ENCODE measurements at places on chromosomes 1 and 21.

DNA sequence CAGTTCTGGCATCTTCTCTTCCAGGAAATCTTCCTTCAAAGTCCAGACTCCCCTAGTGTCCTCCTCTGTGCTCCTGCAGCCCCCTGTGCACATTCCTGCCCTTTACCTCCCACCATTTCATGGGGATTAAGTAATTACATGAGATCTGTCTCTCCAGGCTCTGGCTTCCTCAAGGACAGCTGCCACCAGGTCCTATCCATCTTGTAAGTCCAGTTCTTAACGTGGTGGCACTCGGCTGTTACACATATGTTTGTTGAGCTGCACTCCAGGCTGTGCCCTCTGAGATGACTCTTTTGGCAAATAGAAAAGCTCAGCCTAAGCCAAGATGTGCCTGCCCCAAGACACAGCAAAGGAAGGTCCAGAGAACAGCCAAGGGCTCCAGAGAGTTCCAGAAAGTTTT, 57.4 kb upstream of the CAMK1G start:
- no peak for DNase-seq

GRCh38 chr1:200429221-200429751, 19.4 kb upstream of the ZNF281 start:
- no peak for DNase-seq

DNA sequence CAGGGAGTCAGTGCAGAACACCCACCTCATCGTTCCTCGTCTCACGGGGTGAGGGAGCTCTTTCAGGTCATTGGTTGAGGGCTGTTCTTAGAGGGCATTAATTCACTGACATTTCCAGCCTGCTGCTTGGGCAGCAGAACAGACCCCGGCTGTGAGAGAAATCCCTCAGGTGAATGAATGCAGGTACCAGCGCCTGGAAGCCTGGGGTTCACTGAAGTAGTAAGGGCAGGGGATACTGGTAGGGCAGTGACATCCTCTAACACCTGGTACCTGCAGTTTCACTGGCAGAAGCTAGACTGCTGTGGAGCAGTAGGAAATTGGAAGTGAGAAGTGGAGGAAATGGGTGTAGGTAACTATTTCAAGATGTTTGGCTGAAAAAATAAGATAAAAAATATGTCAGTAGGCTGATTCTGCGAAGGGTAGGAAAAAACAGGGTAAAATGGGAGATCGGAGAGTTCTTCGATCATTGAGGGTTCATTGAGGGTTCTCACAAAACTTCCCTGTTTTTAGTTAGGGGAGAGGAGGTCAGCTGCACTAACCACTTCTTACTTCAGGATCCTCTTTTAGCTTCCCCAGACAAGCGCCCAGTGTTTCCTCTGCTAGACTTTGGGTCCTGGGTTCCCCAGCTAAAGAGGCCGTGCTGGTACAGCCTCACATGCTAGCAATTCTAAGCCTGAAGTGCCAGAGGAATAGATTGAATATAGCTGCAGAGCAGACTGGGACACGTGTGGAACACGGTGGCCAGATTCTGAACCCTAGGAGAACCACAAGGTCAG, 55.2 kb downstream of the RNF220 start:
- no peak for DNase-seq

DNA sequence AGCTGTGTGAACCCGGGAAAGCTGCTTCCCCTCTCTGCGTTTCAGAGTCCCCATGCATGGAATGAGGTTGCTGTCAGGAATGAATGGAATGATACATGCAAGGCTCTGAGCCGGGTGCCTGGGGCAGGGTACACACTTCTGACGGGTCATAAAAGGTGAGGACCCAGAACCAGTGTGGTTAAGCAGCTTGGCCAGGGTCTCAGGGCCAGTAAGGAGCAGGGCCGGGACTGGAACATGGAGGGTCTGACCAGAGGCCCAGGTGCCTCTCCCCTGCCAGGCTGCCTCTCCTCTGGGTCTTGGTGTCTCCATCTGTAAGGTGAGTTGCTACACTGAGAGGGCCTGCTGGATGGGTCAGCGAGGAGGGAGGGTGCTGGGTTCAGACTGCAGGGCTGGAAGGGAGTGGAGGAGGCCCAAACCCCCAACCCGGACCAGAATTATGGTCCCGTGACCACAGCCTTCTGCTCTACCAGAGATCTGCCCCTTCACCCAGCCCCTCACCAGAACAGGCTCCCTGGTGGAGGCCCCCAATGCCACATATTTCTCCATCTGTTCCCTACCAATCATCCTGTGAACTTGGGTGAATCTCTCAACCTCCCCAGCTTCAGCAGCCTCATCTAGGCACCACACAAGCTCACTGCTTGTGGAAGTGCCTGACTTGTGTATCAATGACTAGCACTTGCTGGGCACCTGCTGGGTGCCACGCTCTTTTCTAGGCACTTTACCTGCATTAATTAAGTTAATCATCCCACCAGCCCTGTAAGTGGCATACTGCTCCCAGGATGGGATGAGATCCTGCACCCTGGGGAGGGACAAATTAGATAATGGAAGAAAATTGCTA, 16.2 kb upstream of the LRP8 start:
- no peak for DNase-seq

DNA sequence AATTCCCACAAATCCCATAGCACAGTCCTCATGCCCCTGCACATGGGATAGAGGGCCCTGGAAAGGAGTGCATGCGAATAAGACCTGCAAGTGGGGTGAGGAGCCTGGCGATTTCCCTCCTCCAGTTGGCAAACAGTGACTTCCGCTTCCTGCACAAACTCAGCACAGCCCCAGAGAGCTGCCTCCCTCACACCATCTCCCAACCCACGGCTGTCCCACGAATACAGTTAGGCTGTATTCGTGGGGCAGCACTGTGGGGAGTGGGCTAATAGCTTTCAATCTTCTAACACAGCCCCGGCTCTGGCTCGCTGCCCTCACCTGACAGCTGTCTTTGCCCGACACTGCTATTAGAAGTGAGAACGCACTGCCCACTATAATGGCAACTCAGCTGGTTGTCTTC, 28.2 kb upstream of the CNTN2 start:
- DNase-seq: no peak

- DNase-seq: no peak
Observed at GRCh38 chr1:234437423-234438171, 41.4 kb downstream of the TARBP1 start.

GRCh38 chr1:39405358-39405757, 86.1 kb upstream of the BMP8A start:
- DNase-seq: no peak

DNA sequence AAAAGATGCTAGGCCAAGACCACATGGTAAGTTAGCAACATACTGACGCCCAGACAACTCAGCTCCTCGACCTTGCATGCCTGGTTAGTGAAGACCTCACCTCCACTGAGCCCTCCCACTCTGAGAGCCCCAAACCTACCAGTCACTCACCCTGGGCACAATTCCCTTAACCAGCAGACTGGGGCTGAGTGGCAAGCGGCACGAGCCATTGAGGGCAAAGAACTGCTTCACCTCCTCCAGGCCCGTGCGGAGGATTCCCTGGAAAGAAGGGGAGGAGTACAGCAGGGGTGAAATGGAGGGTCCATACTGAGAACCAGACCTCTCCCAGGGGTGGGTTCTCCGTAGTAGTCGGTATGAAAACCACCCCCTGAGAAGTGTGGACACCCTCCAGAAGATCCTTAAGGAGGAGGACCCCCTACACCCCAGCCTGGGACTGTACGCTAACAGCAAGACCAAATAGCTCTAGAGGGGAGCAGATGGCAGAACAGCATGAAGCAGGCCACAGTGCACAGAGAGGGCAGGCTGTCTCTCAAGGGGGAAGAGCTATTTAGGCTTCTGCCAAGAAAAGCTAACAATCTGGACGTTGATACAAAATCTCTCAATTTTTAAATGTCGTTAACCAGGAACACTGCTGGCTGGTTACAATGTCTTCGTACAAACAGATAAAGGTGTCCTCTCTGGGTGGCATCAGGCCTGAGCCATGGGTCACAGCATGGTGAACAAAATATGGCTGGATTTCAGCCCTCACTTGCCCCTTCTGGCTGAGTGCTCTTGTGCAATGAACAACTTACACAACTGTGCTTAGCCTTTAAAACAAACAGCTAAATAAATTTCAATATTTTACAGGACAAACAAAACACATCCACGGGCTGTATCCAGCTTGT, 31.0 kb upstream of the PPP1R15B start:
- DNase-seq: no peak

DNA sequence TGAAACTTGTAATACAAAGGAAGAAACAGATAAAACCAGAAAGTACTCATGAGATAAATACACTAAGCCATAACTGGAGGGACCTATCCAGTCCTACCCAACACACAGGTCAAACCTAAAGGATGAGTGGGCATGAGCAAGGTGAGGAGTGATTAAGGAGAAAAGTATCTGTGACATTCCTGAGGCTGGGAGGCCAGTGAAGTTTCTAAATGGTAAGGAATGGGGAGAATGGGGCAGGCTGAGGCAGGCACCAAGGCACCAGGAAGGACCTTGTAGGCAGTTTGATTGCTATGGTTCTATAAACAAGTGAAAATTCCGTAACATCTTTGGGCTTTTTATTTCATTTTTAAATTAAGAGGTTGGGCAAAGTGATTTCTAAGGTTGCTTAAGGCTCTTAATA, 10.4 kb downstream of the DDX59 start:
- no peak for DNase-seq

DNA sequence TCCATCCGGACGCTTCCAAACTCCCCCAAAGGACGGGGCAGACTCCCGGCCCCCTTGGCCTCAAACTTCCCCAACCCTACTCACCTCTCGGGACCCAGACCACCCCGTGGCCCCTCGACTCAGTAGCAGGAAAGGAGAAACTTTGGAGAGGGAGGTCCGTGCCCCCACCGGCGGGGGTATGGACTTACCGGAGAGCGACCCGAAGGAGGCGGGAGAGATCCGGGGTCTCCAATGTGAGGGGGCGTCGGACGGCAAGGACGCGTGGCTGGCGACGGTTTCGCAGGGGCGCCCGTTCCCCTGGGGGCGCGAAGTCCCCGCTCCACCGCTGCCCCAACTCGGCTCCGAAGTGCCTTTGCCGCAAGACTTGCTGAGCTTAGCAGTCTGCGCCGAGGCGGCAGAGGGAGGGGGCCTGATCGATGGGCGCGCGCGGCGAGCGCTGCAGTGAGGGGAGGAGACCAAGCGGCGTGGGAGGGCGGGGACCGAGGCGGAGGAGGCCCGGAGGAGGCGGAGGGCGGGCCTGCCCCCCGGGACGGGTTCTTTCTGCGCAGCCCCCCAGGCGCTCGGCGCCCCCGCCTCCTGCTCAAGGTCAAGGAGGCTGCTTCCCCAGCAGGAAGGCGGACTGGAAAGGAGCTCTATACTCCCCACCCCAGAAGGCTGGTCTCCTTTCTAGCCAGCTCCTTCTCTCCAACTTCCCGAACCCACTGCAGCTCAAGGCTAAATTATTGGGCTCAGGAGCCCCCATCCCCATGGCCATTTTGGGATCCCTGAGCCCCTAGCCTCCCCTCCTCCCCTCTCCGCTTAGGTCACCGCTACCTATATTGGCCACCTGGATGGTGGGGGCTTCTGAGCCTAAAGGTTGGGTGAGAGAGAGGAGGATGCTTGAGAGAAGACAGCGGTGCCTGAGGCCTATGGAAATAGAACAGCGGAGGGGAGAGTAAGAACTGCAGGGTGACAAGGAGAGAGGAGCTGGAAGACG, at the start of gene SYT2:
Gene SYT2 (minus strand): TSS at position 385 of the 976 bp plus-strand sequence. CDS start 104,682 bp downstream, outside the sequence.
- no peak for DNase-seq

DNA sequence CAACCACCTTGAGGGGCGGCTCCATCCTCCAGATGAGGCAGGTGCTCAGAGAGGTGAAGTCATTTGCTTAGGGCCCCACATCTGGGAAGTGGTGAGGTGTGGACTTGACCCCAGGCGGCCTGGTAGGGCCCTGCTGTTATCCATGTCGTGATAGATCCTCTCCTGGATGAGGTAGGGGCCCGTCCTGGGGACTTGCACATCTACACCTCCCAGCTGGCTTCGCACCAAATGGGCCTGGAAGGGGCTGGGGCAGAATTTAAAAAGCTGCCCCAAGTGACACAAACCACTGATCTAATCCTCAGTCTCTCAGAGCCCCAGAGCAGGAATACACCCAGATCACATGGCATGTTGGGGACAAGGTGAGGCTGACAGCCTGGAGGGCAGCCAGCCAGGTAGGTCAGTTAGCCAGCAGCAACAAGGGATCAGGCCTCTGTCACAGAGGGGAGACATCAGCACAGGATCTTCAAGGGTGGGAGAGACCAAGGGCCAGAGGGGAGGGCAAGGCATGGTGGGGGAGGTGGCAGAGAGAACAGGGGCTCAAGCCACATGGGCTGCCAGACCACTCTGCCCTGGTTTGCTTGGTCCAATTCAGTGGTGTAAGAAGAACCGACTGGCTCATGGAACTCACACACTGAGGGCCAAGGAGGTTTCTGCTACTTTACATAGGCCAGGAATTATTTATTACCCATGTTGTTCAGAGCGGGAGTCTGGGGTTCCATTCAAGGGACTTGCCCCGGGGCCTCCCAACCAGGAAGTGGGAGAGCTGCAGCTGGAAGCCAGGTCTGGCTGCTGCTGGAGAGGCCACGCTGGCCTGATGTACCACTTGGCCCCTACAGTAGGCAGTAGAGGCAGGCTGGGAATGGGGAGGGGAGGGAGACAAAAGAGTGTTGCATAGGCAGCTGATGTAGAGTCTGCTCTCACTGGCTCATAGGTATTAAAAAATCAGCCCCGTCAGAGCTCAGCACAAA, 12.1 kb downstream of the LRP8 start:
- no peak for DNase-seq

- no peak for DNase-seq
Observed at GRCh38 chr1:205210756-205211168, 740 bp downstream of the DSTYK start.

DNA sequence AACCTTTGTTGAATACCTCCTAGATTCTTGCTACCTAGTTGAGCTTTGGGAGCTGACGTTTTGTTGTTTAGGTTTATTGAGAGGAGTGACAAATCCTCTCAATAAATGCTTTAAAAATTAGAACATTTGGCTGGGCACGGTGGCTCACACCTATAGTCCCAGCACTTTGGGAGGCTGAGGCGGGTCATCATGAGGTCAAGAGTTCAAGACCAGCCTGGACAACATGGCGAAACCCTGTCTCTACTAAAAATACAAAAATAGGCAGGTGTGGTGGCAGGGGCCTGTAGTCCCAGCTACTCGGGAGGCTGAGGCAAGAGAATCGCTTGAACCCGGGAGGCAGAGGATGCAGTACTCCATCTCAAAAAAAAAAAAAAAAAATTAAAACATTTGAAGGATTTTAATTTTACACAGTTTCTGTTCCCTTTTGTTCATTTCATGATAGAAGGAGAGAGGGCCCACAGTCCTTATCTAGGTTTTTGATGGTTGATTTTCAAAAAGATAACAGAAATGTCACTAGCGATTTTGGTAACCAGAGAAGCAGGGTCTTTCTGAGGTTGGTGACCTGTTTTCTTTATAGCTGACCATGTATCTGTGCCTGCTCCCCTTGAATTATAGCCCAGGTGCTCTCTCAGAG, 44.2 kb upstream of the PIGV start:
- no peak for DNase-seq

GRCh38 chr21:43302769-43303168, 124.2 kb downstream of the SIK1 start:
- DNase-seq: no peak

- DNase-seq: no peak
Observed at GRCh38 chr1:6259491-6260362, 1.2 kb downstream of the GPR153 start.

- DNase-seq: no peak
Observed at GRCh38 chr1:30846587-30846986, 62.0 kb downstream of the SDC3 start.

GRCh38 chr1:155342842-155343241, 22.1 kb downstream of the RUSC1 start:
- DNase-seq: no peak

- no peak for DNase-seq
Observed at GRCh38 chr1:175081983-175082382, 14.3 kb downstream of the TNN start.
